ENCODE measurements at places on chromosomes 13 and 19.
A peak's percentile ranks its signal among the peaks of the same experiment; 100 is the strongest.

- no peak for DNase-seq
Observed at GRCh38 chr13:75785130-75785529, 149.0 kb downstream of the LMO7 start.

GRCh38 chr13:101346161-101346560 lies 70.1 kb downstream of the NALCN start:
- DNase-seq = no peak

DNA sequence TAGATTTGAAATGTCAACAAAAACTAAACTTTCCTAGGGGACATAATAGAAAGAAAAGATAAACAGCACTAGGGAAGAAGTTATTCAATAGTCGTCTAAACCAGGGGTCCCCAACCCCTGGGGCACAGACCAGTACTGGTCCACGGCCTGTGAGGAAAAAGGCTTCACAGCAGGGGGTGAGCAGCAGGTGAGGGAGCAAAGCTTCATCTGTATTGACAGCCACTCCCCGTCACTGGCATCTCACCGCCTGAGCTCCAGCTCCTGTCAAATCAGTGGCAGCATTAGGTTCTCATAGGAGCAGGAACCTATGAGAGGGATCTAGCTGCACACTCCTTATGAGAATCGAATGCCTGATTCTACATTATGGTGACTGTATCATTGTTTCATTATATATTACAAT lies 382.7 kb downstream of the MYO16 start:
- no peak for DNase-seq

DNA sequence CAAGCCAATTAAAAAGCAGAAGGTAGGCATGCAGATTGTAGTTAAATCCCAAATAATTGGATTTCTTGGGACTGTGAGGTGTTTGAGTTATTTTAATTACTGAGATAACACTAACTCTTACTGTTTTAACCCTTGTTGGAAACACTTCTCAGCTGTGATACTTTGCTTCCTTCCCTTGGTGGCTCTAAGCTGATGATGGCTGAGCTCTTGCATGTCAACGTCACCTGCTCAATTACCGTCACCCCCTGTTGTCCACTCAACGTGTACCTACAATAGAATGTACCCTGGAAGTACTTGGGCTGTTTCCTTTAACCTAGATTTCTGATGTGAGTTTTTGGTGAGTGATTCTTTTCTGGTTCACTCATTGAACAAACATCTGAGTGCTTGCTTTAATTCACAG lies 303.4 kb downstream of the SLC7A1 start:
- no peak for DNase-seq

DNA sequence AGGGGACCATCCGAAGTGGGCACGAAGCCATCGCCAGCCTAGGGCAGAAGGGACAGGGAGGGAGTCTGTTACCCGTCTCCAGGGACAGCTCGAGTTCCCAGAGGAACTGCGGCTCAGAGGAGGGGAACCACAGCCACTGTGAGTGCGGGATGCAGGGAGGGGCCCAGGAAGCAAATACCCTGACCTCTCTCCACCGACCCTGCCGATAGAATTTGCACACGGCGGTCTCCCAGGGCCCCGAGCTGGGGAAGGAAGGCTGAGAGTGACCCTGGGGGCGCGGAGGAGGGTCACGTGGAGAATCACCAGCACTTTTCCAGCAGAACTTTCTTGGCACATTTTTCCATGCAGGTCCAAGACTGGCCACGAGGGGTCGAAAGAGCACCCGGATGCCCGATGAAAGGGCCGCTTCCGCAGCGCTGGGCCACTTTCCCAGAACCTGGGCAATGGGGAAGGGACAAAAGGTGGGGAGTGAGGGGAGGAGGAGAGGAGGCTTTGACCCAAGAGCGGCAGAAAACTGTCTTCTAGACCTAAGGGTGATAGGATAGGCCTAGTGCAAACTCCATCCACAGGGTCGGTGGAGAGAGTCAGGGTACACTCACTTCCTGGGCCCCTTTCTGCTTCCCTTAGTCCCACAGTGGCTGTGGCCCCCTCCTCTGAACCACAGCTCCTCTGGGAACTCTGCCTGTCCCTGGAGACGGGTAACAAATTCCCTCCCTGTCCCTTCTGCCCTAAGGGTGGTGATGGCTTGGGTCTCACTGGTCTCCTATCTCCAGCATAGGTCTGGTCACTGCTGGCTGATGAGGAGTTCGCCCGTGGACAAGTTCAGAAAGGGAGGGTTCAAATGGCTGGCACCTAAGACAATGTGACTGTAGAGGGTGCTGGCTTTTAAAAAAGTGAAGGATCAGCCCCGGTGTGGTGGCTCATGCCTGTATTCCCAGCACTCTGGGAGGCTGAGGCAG lies 5.3 kb upstream of the GPR4 start:
- peak; percentile 63 for DNase-seq

DNA sequence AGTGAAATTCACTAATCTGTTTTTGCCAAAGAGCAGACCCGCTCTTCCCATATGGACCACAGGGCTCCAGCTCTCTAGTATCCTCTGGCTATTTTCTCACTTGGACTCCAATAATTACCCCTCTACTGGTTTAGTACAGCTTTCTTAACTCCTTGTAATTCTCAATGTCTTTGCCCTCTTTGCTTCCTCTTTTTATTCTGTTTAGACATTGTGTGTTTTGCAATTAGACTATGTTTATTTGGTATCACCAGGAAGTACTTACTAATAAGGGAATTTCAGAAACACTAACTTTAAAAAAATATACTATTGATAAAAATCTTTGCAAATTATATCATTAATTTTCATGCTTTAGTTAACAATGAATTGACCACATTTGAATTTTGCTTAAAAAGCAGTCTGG lies 111.6 kb upstream of the OBI1 start:
- peak; percentile 5 for DNase-seq

- no peak for DNase-seq
Observed at GRCh38 chr19:30009013-30009412, 67.0 kb downstream of the URI1 start.

DNA sequence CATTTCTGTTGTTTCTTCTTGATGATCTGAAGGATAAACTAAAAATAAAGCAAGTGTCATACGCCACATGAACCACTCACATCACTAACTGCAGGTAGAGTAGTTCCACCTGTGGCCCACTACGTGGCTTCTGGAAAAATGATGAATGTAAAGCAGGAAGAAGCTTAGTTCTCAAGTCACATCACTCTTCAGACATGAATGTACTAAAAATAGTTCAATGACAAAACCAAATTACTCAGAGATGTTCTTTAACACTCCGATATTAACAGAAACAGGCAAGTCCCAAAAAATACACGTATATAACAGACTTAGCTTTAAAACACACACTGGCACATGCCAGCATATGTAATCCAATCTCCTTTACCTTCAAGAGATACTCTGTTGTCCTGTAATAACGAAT lies 21.6 kb downstream of the RAB20 start:
- DNase-seq = no peak

- DNase-seq = no peak
Observed at GRCh38 chr13:27079421-27079958, 92.1 kb downstream of the USP12 start.

DNA sequence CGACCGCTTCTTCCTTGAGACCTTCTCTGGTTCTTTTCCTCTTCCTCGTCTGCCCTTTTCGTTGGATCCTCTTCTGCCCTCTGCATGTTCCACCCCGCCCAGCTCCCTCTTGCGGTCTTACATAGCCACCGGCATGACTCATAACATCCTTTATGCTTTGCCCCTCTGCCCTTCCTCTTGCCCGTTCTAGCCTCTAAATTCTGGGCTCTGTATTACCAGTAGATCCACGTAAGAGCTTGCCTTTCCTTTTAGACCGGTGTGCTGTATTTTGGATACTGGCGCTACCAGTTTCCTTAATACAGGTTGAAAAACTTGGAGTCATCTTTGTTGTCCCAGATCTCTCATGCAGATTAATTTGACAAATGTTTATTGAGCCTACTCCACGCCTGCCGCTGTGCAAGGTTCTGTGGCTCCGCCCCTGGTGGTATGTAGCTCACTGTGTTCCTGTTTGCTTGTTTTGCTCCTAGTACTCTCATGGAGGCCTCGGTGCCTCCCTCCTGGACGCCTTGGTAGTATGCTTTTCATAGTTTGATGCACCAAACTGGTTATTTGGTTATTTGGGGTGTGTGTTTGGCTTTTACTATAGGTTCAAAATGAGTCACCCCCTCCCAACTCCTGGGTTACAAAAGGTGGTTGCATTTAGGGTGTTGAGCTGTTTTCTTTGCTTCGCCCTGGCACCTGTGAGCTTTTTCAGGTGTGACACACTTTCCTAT lies 1.7 kb downstream of the GTF3A start:
- peak; percentile 91 for DNase-seq

DNA sequence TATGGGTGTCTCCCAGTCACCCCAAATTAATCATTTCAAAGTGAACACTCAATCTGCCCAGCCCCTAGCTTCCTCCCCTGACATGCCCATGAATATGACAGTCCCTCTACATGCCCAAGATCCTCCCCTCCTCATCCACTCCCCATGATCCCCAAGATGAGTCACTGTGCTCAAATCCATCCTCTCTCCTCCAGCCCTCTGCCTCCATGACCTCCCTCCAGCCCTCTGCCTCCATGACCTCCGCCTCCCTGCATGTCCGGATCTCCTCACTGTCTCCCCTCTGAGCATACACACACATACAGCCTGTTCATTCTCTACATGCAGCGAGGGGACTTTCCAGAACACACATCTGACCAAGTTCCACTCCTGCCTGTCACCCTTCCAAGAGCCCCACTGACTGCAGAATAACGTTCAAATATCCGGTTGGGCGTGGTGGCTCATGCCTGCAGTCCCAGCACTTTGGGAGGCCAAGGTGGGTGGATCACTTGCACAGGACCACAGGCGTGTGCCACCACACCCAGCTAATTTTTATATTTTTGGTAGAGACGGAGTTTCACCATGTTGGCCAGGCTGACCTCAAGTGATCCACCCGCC lies 18.4 kb upstream of the FEM1A start:
- no peak for DNase-seq

DNA sequence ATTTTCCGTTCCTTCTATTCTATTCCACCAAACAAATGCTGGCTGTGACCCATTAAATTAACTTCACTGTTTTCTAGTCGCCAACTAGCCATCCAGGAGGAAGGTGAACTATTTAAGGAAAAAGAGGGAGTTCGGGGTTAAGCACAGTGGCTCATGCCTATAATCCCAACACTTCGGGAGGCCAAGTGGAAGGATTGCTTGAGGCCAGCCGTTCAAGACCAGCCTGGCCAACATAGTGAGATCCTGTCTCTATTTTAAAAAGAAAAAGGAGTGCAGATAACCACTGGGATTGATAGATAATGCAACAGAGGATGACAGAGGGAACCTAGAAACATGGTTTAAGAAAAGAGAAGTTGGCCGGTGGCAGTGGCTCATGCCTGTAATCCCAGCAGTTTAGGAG lies 44.7 kb downstream of the SPTBN4 start:
- DNase-seq = no peak

- DNase-seq = no peak
Observed at GRCh38 chr19:3058009-3058820, 4.1 kb downstream of the TLE5 start.

DNA sequence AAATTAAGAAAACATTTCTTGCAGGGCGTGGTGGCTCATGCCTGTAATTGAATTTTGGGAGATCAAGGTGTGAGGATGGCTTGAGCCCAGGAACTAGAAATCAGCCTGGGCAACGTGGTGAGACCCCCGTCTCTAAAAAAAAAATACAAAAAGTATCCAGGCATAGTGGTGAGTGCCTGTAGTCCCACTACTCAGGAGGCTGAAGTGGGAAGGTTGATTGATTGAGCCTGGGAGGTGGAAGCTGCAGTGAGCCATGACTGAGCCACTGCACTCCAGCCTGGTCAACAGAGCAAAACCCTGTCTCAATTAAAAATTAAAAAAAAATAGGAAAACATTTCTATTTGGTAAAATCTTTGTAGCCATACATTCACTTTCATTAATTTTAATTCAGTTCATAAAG lies 526.5 kb downstream of the PCDH9 start:
- DNase-seq = no peak

DNA sequence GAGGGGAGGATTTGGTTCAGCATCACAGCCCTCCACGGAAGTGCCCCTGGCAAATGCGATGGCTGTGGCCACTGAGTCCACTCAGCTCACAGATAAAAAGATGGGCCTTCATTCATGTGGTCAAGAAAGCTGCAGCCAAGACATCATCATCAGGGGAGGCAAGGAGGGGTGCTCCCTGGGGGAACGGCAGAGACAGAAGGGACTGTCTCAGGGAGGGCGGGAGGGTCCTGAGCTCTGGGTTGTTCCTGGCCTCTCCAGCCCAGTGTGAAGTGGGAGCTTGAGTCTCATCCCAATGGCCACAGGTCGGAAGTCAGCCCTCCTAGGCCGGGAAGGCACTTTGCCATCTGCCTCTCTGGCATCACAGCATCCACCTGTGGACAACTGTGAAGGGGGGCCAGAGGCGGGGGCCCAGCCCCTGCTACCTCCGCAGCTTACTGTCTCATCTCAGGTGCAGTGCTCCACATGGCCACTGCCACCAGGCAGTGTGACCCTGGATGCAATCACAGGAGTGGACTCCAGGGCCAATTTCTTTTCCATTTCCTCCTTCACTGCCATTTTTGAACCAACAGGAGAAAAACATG lies 137.8 kb upstream of the SOX1 start:
- DNase-seq = no peak

DNA sequence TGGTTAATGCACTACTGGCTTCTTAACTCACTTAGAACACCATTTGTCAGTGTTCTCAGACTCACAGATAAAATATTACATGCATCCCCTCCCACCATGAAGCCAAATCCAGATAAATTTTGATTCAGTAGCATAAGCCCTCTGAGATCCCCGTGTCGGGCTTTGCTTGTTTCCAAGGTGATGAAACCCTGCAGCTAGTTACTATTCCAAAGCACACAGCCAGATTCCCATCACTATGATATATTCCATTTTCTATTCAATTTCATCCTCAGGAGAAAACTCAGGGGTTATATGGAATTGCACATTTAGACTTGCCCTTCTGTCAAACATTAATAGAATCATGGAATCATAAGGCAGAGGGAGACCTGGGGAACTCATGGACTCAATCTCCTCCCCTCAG lies 9.4 kb upstream of the FAM124A start:
- no peak for DNase-seq

- no peak for DNase-seq
Observed at GRCh38 chr19:12596927-12597548, 13.6 kb downstream of the ZNF490 start.

- no peak for DNase-seq
Observed at GRCh38 chr13:41931337-41931736, 29.6 kb downstream of the VWA8 start.

DNA sequence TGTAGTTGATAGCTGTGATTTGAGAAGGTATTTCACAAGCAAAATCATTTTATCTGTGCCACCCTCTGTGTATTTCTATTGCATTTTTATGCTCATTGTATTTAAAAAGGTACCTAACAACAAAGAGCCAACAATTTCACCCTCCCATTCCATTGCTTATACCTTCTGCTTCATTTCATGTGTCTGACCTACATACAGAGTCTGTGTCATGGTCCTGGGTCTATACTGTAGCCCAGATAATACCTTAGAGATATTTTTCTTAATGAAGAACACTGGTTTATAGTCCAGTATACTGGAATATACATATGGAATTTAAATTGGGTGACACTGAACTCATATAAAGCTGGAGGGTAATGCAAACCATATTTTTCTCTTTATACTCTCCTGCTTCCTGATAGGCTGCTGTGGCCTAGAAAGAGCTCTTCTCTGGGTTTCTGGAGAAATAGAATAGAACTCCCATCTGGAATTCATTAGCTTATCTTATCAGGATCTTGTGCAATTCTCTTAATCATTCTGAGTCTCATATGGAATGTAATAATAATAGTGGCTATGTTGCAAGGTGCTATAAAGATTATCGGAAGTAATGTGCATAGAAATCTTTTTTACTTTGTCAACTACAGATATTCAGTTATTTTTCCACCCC lies 31.8 kb upstream of the SPART start:
- DNase-seq = no peak

- peak; percentile 87 for DNase-seq
Observed at GRCh38 chr19:47231215-47232054, 436 bp upstream of the BBC3 start.

Measured in CD14-positive monocyte (primary cell).